Stimulated activated CD4-positive, alpha-beta T cell treated with anti-CD3 and anti-CD28 coated beads, Interleukin-2, amount 100 ng/mL, for 24 hours (primary cell): ENCODE measurements at places on chromosomes 13 and 19.
A peak's percentile ranks its signal among the peaks of the same experiment; 100 is the strongest.

GRCh38 chr19:13005861-13006370 is 10.6 kb downstream of the NFIX start:
- DNase-seq = no peak

DNA sequence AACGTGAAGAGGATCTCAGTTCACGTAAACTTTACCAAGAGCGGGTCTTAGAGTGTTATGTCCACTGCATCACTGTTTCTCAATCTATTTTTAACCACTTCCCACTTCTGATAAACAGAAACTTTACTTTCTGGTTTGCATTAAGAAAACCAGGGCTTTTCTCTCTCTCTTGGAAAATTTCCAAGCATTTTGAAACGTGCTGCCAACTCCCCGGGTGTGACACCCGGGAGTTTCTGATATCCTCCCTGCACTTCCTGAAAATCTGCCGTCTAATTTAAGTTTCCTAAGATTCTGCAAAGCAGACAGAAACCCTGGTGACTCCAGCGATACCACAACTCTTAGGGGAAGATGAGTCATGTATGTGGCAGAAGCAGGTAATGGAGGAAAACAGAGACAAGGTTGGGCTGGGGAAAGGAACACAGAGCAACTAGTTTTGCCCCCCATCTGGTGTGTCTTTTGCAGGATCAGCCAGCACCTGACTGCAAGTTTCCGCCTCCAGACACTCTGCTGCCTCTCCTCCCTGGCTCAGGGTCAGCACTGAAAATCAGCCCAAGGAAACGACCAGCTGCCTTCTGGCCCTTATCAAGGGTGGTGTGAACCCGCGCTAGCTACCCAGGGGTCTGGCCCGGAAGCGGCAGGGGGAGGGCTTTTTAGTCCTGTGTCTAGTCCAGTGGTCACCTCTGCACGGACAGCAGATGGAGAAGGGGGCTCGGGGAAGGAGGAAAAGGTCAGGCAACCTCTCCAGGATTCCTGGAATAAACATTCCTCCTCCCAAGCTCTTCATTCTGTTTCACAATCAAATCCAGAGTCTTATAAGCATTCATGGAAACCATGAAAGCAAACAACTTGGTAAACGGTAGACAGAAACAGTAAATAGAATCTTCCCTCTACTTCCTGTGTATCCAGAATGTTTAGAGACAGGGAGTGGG is 11.3 kb upstream of the FFAR2 start:
- no peak for DNase-seq

GRCh38 chr13:44498969-44499368 is 77.2 kb downstream of the TSC22D1 start:
- DNase-seq = no peak

- peak; percentile 90 for DNase-seq
Measured at GRCh38 chr19:48646001-48646721, at the start of gene CA11. Gene CA11, minus strand, starts transcription at chr19:48646187. Its CDS starts 555 bp downstream, at chr19:48645632.

GRCh38 chr19:55716531-55716930 is 21.7 kb downstream of the NLRP9 start:
- DNase-seq = no peak

GRCh38 chr13:34678154-34678553 is 263.9 kb upstream of the NBEA start:
- DNase-seq = no peak

DNA sequence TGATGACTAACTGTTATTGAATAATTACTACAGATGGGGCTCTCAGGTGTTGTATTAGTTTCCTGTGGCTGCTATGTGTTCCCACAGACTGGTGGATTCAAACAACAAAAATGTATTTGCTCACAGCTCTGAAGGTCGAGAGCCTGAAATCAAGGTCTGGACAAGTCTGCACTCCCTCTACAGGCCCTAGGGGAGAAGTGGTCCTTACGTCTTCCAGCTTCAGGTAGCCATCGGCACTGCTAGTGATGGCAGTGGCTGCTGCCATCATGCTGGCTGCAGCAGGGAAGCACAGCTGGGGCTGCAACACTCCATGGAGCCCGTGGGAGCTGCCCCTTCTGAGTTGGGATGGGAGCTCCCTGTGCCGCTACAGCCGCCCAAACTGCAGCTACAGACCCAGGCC is 1.9 kb downstream of the TEX26 start:
- DNase-seq = no peak

GRCh38 chr19:56423985-56424353 is 19.8 kb downstream of the ZNF583 start:
- no peak for DNase-seq

GRCh38 chr13:49858178-49858856 is 65.8 kb upstream of the KPNA3 start:
- no peak for DNase-seq

DNA sequence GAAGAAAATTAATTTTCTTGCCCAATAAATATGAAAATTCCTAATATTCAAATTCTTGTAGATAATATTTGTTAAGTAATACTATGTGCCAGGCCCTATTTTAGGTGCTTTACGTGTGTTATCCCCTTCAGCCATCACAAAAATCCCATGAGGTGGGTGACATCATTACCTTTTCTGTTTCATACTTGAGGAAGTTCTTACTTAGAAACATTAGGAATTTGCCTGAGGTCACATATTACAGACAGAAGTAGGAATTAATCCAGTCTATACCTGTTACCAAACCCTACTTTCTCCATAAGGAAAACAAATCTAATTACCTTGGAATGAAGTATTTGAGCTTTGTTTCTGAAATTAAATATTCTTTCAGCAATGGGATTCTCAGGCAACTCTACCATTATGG is 336.1 kb downstream of the GPC6 start:
- DNase-seq = no peak

DNA sequence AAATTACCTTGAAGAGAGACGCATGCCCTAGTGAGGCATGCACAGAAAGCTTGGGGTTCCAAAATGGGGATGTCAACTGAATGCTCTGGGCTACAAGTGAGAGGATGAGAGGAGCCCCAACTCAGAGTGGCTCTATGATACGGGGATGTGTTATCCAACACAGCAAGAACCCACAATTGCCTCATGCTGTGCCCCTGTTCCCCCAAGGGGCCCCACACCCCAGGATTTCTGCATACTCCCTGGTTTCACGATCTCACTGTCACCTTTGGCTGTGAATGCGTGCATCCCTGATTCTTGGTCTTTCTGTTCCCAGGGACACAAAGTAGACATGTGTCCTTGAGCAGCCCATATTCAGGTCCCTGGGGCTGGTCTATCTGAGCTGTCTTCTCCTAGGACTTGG is 29.3 kb downstream of the WDR88 start:
- no peak for DNase-seq

DNA sequence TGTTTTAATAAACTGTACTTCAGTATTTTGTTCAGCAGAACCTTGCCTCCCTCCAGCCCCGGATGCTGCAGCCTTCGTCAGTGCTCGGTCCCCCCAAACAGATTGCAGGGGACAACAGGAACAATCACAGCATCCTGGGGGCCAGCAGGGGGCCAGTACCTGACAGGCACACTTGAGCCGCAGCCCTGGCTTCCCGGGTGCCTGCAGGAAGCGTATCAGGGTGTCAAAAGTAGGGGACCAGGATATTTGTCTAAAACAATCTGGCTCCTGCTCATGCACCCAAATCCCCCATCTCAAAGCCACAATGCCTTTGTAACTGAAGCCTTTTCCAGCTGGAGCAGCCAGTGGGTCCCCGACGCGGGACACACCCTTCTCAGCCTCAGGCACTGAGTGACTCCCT is 167.5 kb upstream of the TSHZ3 start:
- no peak for DNase-seq

DNA sequence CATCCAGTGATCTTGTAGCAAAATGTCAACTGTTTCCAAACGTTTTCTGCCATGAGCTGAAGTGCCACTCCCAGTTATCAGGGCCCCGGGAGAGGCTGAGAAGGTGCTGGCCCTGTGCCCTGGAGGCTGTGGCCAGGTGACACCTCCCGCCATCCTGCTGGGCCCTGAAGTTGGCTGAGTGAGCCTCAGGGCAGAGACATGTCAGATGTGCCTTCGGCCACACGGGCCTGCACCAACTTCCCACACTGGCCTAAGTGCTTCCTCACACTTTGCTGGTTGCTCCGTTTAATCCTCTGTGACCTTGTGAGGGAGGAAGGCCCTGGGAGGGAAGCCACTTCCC is 4.8 kb downstream of the ADPRHL1 start:
- no peak for DNase-seq

- DNase-seq = no peak
Measured at GRCh38 chr19:53177986-53178385, 15.2 kb downstream of the ZNF665 start.

DNA sequence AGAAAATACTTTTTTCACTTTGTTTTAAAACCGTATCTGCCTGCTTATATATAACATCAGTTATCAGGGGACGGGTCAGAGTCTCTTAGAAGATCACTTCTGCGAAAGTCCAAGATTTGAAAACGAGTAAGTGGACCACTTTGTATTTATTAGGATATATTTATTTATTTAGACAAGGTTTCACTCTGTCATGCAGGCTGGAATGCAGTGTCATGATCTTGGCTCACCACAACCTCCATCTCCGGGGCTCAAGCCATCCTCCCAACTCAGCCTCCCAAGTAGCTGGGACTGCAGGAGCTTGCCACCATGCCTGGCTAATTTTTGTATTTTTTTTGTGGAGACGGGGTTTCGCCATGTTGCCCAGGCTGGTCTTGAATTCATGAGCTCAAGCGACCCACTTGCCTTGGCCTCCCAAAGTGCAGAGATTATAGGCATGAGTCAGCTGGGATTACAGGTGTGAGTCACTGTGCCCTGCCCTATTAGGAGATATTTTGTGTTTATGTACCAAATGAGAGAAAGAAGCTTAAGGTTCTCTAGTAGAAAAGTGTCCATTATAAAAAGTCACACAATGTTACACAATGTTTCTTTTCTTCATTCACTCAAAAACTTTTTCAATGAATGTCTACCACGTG is 39.5 kb downstream of the RASL11A start:
- no peak for DNase-seq

GRCh38 chr19:367963-368629 is 23.5 kb upstream of the MIER2 start:
- no peak for DNase-seq
